ENCODE measurements at places on chromosomes 5 and 9.

DNA sequence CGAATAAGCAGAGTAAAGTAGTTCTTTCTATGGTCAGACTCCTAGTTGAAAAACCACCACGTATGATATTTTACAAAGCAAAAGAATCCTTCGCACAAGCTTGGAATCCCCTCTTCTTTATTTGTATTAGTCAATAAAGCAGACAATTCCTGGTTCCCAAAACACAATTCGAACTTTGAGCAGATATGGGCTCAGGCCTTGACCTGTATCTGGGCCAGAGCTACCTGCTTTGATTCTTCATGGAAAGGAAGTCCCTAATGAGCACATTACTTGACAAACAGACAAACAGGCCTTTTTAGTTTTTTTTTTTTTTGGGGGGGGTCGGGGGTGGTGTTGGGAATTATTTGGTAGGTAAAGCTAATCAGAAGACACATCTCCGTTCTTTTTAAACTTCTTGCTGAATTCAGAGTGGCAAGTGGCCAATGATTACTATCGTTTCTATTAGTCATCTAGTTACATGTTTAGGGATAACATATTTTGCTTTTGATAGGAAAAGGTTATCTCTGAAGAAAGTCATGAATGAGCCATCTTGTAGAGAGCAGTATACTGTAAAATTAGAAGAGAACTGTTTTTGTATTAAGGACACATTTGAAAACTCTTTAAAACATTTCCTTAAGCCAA lies 116.6 kb upstream of the HMHB1 start:
- no peak for DNase-seq

DNA sequence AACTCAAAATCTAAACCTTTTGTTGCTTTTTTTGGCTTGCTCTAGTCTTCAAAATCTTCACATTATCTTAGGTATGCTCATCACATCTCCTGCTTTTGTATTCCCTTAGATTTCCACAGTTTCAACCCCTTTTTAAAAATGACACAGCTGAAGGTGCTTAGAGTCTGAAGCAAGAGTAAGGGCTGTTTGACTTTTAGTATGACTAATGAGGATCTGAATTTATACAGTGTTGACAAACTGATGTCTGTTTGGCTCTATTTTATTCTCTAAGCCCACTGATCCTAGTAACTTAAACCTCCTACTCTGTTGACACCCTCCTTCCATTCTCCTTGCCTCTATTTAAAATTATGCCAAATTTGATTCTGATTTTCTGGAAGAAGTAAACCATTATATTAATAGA lies 200.1 kb downstream of the MCTP1 start:
- DNase-seq = no peak

- no peak for DNase-seq
These were observed 108.8 kb downstream of the ANXA1 start for GRCh38 chr9:73260506-73260905.

DNA sequence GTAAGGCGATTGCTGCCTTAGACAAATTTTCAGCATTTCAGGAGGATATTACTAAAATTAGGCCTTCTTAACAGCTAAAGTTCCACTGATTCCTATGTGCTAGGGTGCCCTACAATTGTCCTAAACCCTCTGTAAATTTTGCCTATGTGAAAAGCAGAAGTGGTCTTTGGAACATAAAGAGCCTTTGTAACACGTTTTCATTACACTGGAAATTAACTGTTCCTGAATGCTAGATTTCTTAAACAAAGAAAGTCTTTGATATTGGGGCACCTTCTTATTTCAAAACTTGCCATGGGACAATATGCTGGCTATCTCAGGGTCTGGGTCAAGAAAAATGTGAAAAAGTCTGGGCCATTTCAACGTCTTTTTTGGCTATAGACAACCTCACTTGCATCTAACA lies 60.4 kb upstream of the MOCS2 start:
- no peak for DNase-seq

- no peak for DNase-seq
These were observed 2.9 kb upstream of the C7 start for GRCh38 chr5:40906351-40906751.

- no peak for DNase-seq
These were observed 34.4 kb downstream of the INSYN2B start for GRCh38 chr5:169945831-169946261.

GRCh38 chr5:1734271-1734907 lies 65.2 kb downstream of the MRPL36 start:
- no peak for DNase-seq

DNA sequence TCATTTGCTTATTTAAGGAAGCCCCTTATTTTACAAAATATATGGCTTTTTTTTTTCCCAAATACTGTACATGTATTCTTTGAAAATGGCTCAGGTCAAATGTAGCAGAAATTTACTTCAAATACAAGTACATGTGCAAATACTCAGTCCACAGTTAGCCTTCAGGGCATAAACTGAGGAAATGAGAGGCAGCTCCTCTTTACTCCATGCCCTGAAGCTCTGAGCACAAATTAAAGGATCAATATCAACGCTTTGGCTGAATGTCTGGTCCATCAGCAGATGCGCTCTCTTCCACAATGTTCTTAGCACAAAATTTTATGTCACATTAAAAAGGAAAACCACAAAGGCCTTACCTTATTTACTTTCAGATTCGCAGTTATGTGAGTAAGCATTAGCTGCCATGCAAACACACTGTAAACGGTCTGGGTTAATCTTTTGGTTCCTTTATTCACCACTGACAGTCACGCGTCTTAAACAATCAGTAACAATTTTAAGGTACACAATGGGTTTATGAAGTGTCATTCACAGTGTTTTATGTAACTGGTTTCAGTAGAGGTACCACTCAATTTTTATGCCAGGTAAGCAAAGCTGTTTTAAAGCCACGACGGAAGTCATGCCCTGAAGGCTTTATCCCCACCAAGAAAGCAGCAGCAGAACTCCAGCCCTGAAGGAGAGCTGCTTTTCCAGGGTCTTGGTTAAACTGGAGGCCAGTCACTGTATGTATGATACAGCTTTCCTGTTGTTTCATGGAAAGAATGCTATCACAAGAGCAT lies 103.4 kb downstream of the OTULIN start:
- peak; percentile 91 for DNase-seq

DNA sequence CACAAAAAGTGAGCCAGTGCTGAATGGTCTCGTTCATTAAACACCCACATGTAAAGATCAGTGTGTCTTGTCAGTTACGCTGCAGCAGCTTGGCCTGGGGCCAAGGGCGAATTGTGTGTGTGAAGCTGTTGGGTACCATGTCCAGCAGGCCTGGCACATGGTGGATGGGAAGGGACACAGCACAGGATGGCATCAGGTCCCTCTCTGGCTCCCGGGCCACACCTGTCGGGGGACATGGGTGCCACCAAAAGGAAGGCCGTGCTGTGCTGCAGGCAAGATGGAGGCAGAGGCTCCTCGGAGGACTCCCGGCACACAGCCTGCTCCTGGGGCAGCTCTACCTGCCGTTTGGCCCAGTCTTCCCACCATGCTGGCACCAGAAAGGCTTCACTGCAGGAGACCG lies 32.0 kb downstream of the NKD2 start:
- DNase-seq = no peak

- no peak for DNase-seq
These were observed 817.8 kb downstream of the MTRR start for GRCh38 chr5:8686707-8687106.

GRCh38 chr9:8371686-8372085 lies 572.1 kb upstream of the DMAC1 start:
- no peak for DNase-seq

- no peak for DNase-seq
These were observed 69.4 kb downstream of the NPR3 start for GRCh38 chr5:32780508-32780919.

GRCh38 chr9:15153961-15154360 lies 153.1 kb downstream of the TTC39B start:
- DNase-seq = no peak

- DNase-seq = no peak
These were observed 112.5 kb downstream of the CTNND2 start for GRCh38 chr5:11791792-11792191.

DNA sequence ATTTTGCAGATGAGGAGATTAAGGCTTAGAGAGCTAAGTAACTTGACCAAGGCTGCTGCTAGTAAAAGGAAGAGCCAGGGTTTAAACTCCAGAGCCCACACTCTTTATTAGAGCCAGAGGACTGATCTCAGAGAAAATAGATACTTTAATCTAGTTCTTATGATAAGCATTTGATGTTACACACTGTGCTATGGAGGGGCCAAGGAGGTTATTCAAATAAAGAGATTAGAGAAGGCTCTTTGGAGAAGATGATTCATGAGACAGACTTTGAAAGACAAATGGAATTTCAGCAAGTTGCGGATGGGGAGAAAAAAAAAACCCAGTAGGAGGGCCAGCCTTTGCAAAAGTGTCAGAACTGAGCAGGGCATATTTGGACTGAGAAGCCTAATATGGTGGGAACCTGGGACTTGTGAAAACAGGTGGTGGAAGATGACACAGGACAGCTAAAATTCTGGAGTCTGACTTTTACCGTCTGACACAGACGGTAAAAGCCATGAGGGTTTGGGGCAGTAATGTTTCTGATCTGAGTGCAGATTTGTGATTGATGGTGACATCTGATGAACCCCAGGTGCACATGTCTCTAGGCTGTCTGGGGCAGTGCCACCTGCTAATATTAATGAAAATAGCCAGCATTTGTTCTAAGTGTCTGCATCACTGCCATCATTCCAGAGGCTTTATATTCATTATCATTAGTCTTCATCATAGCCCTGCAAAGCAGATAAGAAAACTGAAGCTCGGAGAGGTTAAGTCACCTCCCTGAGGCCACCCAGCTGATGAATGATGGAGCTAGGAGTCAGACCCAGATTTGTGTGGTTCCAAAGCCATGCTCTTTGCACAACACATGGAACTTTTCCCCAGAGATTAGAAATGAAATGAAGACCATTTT lies 65.3 kb upstream of the CXCL14 start:
- DNase-seq = no peak
